A549 treated with GW870086 at 1 μM for 4 hours (cell line): ENCODE measurements at places on chromosomes 12 and 14. TPM values are rescaled to one million over a fixed set of nuclear protein-coding genes. Genes with fewer than 3 reads are reported as not detected.

The KLRC1 gene
- total RNA-seq = not detected in 5 replicates

The CLEC14A gene
- not detected in 5 replicates for total RNA-seq

The CFAP54 gene
- total RNA-seq = 0.79 to 1.4 TPM (median 1.2 TPM) in 5 replicates

The NDRG2 gene
- 2.5 to 3.3 TPM (median 2.7 TPM) in 5 replicates for total RNA-seq

The TMEM121 gene
- total RNA-seq = 4.6 to 8.8 TPM (median 8.2 TPM) in 5 replicates

The NPFF gene
- 0.85 TPM in 1 of 5 replicates, not detected in the others for total RNA-seq

The ERP27 gene
- not detected in 5 replicates for total RNA-seq

The C12orf54 gene
- not detected in 5 replicates for total RNA-seq

The SIRT4 gene
- total RNA-seq = 0.48 to 1.7 TPM (median 0.76 TPM) in 5 replicates

The ADAM21 gene
- total RNA-seq = 0.05 to 0.06 TPM (median 0.05 TPM) in 3 of 5 replicates, not detected in the others

The PRDM4 gene
- total RNA-seq = 17.1 to 21.4 TPM (median 20.1 TPM) in 5 replicates

The KLHDC1 gene
- 0.16 to 0.25 TPM (median 0.21 TPM) in 4 of 5 replicates, not detected in the other for total RNA-seq

The IGF1 gene
- total RNA-seq = not detected in 5 replicates

The SLC2A14 gene
- 0.09 TPM in 1 of 5 replicates, not detected in the others for total RNA-seq

The RBP5 gene
- total RNA-seq = not detected in 5 replicates

The SLC41A2 gene
- total RNA-seq = 20.3 to 26.3 TPM (median 21.6 TPM) in 5 replicates

The RNASE4 gene
- total RNA-seq = 5.6 to 10.0 TPM (median 7.3 TPM) in 5 replicates

The RIMKLB gene
- 13.7 to 19.2 TPM (median 17.4 TPM) in 5 replicates for total RNA-seq

The RBM23 gene
- 53.5 to 62.2 TPM (median 57.6 TPM) in 5 replicates for total RNA-seq

The NRIP2 gene
- total RNA-seq = not detected in 5 replicates
